Thoracic aorta (tissue), 2 donors: ENCODE measurements at places on chromosomes 1 and 21. TPM values are rescaled to one million over a fixed set of nuclear protein-coding genes. Genes with fewer than 3 reads are reported as not detected.

GRCh38 chr1:23869051-23869450 is 961 bp upstream of the FUCA1 start:
- no peaks in the 10 kb centered on the region for H3K27me3 ChIP-seq
- H3K4me3 ChIP-seq = peak overlapping the region; percentile 86

Gene RHOU
- total RNA-seq = 23.0 TPM

DNA sequence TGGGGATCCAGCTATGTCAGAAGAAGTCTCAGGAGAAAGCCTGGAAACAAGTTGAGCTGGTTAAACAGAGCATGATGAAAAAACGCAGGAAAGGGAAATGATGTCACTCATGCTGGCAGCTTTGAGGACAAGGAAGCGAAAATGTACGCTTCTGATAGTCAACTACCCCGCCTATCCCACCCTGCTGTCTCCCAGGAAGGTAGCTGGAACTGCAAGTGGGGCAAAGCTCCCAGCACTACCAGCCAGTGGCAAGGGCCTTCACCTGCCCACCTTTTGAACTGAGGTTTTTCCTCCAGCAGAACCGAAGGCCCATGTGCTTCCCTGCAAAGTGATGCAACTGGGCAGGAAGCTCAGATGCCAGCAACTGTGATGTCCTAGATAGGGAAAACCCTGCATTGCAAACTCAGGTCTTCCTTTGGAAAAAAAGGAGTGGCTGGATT is 6.3 kb upstream of the IL20 start:
- H3K27ac ChIP-seq = no peak overlapping the region
- H3K4me1 ChIP-seq = no peaks in the 10 kb centered on the region
- H3K27me3 ChIP-seq = no peaks in the 10 kb centered on the region
- H3K4me3 ChIP-seq = peak overlapping the region; percentile 16

GRCh38 chr1:199124351-199124750 is 485.5 kb downstream of the PTPRC start:
- H3K27ac ChIP-seq = no peak overlapping the region
- DNase-seq = no peak
- no peak overlapping the region for H3K4me3 ChIP-seq

Gene LCE2C
- not detected for total RNA-seq

Gene TSTD1
- 34.2 TPM for total RNA-seq

Gene ZMYND12
- 1.9 TPM for total RNA-seq

- no peak overlapping the region for H3K27ac ChIP-seq
- H3K4me3 ChIP-seq = no peak overlapping the region
- no peaks in the 10 kb centered on the region for H3K27me3 ChIP-seq
Observed at GRCh38 chr1:70778934-70779333, 268.7 kb downstream of the PTGER3 start.

- DNase-seq = no peak
- no peaks in the 10 kb centered on the region for H3K4me1 ChIP-seq
- no peak overlapping the region for H3K4me3 ChIP-seq
- H3K36me3 ChIP-seq = no peaks in the 10 kb centered on the region
Observed at GRCh38 chr1:113742515-113742914, 16.8 kb downstream of the PHTF1 start.

- H3K27ac ChIP-seq = no peak overlapping the region
- no peak overlapping the region for H3K4me3 ChIP-seq
- no peak for DNase-seq
- H3K36me3 ChIP-seq = no peaks in the 10 kb centered on the region
Observed at GRCh38 chr1:41533016-41533730, 48.7 kb upstream of the EDN2 start.

Gene RGS16
- 8.8 TPM for total RNA-seq

Gene ADIPOR1
- 91.8 TPM for total RNA-seq

Gene TEX38
- total RNA-seq = not detected

GRCh38 chr1:37862330-37862729 is 2.9 kb upstream of the MTF1 start:
- H3K27ac ChIP-seq = no peak overlapping the region
- H3K4me3 ChIP-seq = no peak overlapping the region
- peaks cover 26% of the 10 kb centered on the region for H3K4me1 ChIP-seq
- H3K27me3 ChIP-seq = no peaks in the 10 kb centered on the region

DNA sequence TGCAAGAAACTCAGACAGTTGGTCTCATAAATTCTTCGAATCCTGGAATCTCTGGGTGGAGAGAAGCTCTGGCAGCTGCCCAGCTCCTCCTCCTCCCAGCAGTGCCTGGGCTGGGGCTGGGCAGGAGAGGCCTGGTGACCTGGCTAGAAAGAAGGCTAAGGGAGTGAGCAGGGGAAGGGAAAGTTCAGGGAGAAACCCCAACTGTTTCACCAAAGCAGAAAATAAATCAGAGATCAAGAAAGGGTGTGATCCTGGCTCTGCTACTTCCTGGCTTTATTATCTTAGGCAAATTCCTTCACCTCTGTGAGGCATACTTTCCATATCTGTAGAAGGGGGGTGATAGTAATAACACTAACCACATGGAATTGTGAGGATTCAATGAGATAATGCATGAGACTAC is 8.8 kb upstream of the COL16A1 start:
- peaks cover 17% of the 10 kb centered on the region for H3K4me1 ChIP-seq
- no peaks in the 10 kb centered on the region for H3K36me3 ChIP-seq
- no peaks in the 10 kb centered on the region for H3K27me3 ChIP-seq
- peak overlapping the region; percentile 99 for H3K27ac ChIP-seq

DNA sequence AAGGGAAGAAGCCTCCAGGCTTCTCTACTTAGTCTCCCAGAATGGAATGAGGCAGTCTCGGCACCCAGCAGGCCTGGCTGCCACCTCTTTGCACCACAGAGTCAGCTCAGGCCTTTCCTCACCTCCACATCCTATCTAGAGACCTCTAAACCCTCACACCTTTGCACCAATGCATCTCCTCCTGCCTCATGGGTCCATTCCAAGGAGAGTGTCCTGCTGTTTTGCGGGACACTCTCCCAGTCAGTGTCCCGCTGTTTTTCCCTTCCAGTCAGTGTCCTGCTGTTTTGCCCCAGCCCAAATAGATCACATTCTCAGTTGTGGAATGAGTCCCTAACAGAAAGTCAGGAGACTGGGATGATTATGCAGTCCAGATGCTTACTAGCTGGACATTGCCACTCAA is 185.6 kb upstream of the CAMK1G start:
- H3K4me3 ChIP-seq = no peak overlapping the region

Gene TBX15
- total RNA-seq = 1.5 TPM
